ENCODE measurements at places on chromosomes 11 and 22.

- no peak for DNase-seq
These were observed 15.2 kb upstream of the EHF start for GRCh38 chr11:34605481-34606325.

GRCh38 chr11:92464822-92465221 lies 240.2 kb downstream of the FAT3 start:
- no peak for DNase-seq

- DNase-seq: no peak
These were observed 181.8 kb upstream of the MTNR1B start for GRCh38 chr11:92787638-92788037.

DNA sequence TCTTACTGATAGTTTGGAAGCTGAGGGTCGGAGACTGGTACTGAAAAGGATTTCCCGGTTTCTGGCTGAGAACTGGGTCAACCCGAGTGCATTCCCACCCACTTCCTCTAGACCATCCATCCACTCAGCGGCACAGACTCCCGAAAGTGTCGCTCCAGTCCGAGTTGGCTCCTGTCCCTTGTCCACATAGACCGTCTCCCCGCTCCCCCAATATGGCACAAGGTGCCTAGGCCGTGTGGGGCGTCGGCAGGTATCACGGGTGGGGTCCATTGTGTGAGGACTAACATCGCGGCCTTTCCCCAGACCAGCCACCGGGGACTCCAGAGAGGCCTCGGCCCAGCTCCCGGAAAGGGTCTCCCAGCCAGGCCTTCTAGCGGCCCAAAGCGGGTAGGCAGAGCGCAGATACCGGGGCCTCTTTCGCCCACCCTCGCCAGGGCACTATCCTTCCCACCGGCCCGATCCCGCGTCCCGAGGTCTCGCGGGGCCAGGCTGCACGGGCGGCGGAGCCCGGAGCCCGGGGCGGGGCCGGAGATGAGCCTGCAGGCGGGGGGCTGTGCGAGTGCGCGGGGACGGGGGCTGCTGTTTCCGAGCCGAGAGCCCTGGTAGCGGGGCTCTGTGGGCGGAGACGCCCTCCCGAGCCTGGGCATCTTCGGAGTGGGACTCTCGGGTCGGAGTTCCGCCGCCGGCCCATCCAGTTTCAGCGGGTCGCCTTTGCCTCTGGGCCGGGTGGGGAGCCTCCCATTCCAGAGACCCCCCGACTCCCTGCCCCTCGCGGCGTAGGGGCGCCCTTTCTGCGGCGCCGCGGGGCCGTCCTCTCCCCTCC lies 21.1 kb downstream of the SERPINH1 start:
- peak; percentile 69 for DNase-seq

DNA sequence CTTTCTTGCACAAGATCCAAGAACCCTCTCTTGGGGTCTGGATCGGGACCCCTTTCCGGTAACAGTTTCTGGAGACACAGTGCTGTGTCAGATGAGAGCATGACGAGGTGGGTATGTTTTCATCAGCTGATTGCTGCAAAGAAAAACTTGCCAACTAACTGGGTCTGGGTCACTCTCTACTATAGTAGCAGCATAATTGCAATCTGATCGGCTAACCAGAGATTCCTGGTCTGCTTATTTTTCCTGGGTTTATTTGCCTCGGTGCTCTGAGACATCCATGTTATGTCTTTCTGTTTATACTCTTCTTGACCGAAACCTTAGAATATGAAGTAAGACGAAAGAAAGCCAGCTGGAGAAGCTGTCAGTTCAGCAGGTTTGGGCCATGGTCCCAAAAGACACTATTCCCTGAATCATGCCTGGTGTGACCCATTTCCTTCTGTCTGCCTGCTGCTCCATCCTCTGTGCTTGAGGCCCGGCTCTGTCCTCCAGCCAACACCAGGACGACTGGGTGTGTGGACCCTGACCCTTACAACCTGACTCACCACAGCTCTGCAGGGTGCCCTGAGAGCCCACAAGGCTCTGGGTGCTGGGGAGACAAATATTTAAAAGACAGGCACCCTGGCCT lies 24.1 kb upstream of the CLMP start:
- DNase-seq: no peak

- DNase-seq: no peak
These were observed 8.0 kb downstream of the APBB1 start for GRCh38 chr11:6410695-6411430.

DNA sequence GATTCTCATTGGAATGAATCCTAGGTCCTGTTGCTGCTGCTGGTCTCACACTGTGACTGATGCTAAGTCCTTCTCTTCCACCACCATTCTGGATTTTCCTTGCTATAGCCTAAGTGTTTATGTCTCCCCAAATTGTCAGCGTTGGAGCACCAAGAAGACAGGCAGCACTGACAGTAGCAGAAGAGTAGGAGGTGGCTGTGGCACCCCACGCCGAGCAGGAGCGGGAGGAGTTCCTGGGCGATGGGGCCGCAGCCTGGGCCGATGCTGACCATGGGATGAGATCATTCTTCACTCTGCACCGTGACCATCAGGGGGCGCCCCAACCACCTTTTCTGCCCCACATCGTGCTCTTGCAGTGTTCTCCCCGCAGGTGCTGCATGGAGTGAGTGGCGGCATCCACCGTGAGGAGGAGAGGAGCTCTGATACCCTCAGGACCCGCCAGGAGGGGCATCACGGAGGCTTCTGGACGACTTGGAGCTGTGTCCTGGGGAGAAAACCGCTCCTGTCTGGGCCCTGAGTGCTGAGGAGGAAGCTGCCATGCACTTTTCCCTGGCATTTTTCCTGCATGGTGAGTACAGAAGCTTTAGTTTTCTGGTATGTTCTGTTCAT lies 57.0 kb downstream of the LRRC74B start:
- DNase-seq: peak; percentile 70

GRCh38 chr11:58796333-58796732 lies 48.2 kb downstream of the GLYATL2 start:
- DNase-seq: no peak

- DNase-seq: no peak
These were observed 16.1 kb upstream of the CARD18 start for GRCh38 chr11:105155679-105156078.

- DNase-seq: no peak
These were observed 77.4 kb downstream of the TRIM29 start for GRCh38 chr11:120060512-120060911.

GRCh38 chr11:2180789-2181370 lies 9.3 kb upstream of the TH start:
- no peak for DNase-seq

GRCh38 chr22:23036684-23037428 lies 33.5 kb upstream of the GNAZ start:
- no peak for DNase-seq

DNA sequence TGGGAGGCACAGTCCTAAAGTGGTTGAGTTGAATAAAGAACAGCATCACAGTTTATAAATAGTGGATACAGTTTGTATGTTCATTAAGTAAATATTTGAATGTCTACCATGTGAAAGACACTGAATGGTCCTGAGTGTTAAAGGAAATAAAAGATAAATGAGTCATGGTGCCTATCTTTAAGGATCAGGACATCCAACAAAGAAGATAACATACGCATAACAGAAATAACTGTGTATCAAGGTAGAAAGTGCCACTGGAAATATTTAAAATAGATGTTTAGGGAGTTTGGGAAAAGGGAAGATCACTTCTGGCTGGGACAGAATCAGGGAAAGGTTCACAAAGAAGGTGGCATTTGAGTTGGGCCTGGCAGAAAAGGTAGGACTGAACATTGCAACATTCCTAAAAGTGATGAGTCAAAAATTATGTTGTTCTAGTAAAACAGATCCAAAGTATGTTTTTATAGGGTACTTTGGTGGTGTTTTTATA lies 41.5 kb downstream of the CSTPP1 start:
- peak; percentile 39 for DNase-seq

- no peak for DNase-seq
These were observed 1083.9 kb downstream of the BRD1 start for GRCh38 chr22:48743601-48744282.

- no peak for DNase-seq
These were observed 339.5 kb upstream of the LUZP2 start for GRCh38 chr11:24157316-24157715.

- no peak for DNase-seq
These were observed 41.9 kb downstream of the ANO5 start for GRCh38 chr11:22234743-22235142.

DNA sequence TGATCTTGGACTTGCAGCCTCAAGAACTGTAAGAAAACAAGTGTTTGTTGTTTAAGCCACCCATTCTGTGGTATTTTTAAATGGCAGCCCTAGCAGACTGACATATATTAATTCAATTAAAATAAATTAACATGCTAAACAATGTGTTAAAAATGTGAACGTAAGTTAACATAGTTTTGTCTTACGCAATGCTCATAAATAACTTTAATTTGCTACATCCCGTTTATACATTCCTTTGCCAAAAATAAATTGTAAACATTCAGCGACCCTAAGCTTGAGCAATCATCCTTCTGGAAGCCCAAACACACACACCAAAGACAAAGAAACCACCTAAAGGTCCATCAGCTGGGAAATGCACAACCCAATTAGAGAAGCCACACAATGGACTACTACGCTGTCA lies 70.4 kb downstream of the CELSR1 start:
- no peak for DNase-seq

DNA sequence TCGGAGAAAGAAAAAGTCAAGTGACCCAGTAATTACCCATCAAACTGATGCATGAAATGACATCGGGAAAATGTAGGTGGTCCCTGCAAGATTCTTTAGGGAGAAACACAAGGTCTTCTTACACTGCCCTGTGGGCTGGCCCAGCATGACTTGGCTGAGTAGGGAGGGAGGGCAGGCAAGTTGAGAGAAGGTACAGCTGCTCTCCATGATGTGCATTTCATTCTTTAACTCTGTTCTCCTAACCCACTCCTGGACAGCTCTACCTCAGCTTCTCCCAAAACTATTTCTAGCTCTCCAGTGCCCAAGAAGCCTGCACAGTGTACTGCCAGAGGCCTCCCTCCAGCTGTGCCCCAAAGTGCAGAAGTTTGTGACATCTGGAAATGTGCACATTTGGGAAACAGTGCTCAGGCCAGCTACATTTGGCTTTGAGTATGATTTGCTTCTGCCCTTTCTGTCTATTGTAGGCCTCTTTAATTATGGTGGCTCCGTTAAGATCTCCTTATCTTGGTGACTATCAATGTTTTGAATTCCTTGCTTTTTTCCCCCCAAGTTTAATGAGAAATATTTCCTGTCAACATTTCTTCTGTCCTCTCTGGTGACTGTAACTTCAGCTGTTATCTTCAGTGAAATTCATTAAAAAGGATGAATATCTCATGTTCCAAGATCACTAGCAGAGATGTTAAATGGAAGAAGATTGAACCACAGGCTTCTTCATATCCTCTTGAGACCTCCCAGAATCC lies 26.7 kb upstream of the PRSS23 start:
- DNase-seq: no peak

- no peak for DNase-seq
These were observed 523.2 kb upstream of the TENM4 start for GRCh38 chr11:79963856-79964645.

DNA sequence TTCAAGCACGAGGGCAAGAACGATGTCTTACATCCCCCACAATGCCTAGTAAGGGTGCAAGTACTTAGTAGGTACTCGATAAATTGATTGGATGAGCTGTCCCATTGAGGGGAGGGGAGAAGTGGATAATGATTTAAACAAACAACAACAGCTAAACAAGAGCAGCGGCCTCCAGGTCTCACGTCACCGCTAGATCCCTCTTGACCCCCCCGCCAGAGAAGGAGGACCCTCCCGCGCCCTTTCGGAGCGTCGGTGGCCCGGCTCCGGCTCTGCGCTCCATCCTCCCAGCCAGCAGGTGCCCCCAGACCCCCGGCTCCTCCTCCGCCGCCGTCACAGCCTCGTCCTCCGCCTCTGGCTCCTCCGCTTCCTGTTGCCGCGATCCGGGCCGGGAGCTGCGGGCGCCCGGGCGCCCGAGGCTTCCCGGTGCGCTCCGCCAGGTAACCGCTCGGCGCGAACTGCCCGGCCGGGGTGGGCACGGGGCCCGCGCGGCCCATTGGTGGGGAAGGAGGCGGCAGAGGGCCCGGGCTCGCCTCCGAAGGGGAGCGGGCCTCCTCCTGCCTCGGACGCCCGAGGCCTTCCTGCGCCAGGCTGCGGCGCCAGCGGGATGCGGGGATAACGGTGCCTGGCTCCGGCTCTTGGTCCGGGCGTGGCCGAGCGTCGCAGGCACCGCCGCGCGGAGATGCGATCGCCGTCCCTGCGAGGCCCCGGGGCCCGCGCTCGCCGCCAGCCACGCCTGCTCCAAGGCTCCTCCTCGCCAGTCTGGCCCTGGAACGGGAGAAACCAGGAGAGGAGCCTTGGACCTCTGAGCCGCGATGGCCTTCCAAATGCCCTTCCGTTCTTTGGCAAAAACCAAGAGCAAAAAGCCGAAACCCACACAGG lies at the start of gene TLCD5:
TLCD5 (plus strand) TSS at position 368 of the 879 bp plus-strand sequence. CDS start 2,143 bp downstream, outside the sequence.
- DNase-seq: no peak

DNA sequence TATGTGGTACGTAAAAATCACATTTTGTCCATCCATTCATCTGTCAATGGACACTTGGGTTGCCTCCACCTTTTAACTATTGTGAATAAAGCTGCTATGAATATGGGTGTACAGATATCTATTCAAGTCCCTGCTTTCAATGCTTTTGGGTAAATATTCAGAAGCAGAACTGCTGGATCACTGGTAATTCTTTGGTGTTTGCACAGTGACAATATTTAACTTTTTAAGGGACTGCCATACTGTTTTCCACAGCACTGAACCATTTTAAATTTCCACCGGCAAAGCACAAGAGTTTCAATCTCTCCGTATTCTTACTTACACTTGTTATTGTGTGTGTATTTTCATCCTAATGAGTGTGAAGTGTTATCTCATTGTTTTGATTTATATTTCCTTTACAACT lies 79.4 kb downstream of the RBFOX2 start:
- DNase-seq: no peak

DNA sequence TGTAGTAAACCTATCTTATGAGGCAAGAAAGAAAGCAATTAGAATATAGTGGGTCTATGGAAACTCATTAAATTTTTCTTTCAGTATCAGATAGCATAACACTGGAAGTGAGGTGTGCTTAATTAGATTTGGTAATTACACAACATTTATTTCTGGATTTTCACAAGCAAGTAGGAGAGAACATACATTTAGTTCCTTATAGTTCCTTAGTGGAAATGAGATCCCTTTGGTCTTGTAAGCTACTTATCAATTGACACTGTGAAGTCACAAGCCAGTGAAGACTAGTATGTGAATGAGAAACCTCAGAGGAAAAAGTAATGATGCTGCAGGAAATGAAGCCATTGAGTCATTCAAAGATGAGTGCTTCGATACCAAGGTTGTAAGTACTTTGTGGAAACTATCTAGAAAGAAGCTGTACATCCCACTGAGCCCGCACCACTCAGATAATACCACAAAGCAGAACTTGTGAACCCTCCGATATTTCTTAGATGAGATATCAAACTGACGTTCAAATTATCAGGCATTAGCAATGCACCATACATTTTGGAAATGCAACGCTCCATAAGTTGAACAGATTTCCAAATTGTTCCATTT lies 53.5 kb downstream of the ENTHD1 start:
- DNase-seq: peak; percentile 94

Measured in hematopoietic multipotent progenitor cell treated with erythropoietin and hydrocortisone succinate and interleukin-3 and kit ligand, for 8 days (in vitro differentiated cells).